ENCODE measurements at places on chromosomes 1 and 21.

DNA sequence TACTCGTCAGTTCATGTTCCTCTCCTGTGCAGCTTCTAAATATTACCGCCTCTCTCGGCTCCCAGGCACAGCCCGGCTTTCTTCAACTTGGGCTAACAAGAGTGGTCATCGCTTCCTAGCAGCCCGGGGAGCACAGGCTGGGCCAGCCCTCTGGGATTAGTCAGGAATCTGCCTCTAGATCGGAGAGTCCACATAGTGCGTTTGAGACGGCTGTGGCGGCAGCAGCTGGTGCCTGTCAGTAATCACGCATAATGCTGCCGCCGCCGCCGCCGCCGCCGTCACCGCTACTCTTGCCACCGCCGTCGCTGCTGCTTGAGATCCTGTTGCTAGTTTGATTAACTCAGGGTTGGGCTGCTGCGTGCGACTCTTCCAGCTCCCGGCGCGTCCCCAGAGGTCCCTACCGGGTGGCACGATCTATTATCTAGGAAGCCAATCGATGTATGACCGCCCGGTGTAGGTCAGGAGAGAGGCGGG is at the start of gene RXRG:
RXRG (minus strand) TSS at position 230 of the 474 bp plus-strand sequence. CDS start 233 bp downstream, outside the sequence.
- DNase-seq: peak; percentile 74

- DNase-seq: no peak
Measured at GRCh38 chr1:51515312-51515960, 3.6 kb downstream of the EPS15 start.

DNA sequence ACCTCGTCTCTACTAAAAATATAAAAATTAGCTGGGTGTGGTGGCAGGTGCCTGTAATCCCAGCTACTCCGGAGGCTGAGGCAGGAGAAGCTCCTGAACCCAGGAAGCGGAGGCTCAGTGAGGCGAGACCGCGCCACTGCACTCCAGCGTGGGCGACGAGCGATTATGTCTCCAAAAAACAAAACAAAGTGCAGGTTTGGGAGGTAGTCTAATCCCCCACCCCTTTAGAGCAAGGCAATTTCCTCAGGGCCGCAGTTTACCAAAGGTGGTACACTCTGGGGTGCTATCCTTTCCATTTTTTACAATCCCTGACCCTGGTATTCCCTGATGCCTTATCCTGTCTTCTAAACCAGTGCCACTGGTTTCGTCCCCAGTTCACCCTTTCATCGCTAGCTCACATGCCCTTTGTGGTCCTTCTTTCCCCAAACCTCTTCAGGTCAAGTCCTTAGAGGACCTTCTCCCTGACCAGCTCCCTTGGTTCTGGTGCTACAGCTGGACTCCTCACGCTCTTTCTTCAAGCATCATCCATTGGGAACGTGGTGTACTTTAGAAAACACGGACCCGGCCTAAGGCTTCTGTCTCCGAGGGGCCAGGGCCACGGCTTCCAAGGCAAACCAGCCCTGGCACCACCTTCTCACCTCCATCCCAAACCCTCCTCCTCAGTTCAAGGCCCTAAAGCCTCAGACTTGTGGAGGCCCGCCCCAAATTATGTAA is 873 bp downstream of the IFT25 start:
- no peak for DNase-seq

DNA sequence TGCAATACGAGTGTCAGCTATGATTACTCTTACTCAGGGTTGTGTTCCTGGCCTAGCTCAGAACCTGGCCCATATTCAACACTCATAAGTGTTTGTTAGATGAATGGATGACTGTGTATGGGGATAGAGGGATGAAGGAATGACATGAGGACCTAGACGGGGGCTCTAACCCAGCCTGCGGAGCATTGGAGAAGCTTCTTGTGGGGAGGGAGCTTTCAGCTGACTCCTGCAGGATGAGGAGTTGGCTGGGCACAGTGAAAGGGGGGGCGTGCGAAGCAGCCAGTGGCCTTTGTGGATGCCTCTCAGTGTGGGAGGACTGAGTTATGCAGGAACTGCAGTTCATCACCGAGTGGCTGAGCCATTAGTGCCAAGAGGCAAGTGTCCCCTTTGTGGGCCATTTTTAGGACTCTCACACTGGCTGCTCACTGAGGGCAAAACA is 1.2 kb upstream of the EXTL1 start:
- no peak for DNase-seq

DNA sequence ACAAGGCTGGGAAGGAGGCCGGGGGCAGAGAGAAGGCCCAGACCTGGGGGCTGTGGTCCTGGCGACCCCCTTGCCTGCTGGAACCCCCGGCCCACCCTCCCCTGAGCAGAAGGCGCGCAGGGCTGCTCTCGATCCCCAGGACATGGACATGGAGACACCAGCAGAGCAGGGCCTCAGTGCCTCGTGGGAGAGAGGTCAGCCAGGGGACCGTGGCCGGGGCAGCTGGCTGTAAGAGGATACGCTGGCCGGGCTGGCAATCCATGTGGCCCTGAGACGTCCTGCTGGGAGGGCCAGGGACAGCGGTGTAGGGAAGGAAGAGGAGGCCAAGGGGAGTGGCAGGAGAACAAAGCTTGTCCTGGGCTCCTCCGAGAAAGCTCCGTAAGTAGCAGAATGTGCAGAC is 132.2 kb downstream of the CASZ1 start:
- peak; percentile 77 for DNase-seq

GRCh38 chr1:196608390-196609369 is at the start of gene KCNT2:
TSS of gene KCNT2 (minus strand) at chr1:196608440. CDS start at chr1:196608309, 131 bp downstream.
- DNase-seq: peak; percentile 73

- DNase-seq: no peak
Measured at GRCh38 chr1:208059409-208060001, 148.6 kb upstream of the CD34 start.

DNA sequence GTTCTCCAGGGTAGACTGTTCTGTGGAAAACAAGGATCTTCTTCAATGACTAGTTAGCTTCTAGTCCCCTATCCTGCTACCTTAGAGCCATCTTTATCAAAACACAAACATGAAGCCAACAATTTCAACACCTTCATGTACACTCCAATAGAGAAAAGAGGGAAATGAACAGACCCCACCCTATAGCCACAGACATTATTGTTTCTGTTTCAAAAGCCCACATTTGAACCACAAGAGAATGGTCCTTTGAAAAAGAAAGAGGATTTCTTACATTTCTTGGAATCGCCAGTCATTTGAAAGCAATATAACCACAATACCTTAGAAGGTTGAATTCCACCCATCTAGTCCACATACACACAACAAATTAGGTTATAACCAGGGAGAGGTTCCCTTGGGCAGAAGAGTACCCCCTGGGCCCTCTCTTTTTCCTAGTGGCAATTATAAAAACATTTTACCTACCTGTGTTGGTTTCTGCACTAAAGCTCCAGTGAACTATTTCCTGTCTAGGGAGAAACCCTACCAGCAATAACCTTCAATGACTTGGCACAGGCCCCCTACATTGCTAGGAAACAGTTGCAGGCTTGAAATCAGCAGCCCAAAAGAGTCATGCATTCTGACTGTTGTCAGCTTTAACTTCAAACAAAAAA is 2.7 kb upstream of the LPGAT1 start:
- no peak for DNase-seq

DNA sequence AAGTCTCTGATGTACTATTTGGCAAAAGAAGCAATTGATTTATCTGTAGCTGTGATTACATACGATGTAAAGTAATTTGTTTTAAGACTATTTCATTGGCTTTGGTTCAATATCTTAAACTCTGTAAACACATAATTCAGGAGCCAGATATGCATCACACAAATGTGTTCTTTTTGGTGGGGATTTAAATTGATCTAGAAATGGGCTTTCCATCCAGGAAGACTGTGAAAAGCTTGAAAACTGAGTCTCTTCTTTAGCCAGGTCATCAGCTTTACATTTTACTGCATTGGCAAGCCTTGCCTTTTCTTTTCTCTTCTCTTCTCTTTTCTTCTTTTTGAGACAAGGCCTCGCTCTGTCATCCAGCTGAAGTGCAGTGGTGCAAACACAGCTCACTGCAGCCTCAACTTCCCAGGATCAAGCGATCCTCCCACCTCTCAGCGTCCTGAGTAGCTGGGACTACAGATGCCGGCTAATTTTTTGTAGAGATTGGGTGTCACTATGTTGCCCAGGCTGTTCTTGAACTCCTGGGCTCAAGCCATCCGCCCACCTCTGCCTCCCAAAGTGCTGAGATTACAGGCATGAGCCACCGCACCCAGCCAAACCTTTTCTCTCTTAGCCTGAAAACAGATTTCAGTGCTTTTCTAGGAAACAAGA is 1.4 kb downstream of the RCAN3 start:
- DNase-seq: no peak

- peak; percentile 73 for DNase-seq
Measured at GRCh38 chr1:27630859-27631491, 4.0 kb downstream of the FGR start.

GRCh38 chr1:78871249-78871648 is 135.3 kb downstream of the ADGRL4 start:
- DNase-seq: no peak

DNA sequence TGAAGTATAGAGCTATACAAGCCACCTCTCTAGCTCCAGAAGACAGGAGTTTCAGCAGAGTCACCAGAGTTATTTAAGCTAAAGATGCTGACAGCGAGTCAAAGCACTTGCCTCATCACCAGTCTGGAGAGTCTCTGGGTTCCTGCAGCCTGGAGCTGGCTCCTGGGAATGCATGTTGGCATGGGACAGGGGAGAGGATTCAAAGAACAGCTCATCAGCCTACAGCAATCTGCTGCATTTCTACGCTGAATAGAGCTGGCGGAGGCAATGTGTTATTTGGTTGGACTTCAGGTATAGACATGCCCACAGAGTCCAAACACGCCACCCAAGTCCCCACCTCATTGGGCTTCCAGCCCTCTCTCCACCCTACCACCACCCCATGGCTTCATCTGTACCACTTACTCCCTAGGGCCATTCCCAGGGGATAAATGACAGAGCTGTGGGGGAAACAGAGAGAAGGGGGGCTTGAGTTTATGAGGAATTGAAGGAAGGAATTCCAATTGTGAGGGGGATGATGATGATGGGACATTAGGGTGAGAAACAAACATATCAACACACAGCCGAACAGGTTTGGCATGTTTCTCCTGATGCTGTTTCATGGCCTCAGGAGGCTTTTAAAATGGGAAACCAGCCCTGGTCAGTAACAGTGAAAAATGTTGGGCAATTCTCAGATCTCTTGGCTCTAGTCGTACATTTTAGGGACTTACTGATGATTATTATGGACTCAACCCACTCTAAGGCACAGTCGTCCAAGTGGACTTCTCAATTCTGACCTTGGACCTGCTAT is 58.4 kb downstream of the PLEKHA6 start:
- no peak for DNase-seq

GRCh38 chr1:98277118-98277517 is 356.3 kb upstream of the DPYD start:
- no peak for DNase-seq

- no peak for DNase-seq
Measured at GRCh38 chr1:173099166-173099565, 48.4 kb upstream of the TNFSF18 start.

DNA sequence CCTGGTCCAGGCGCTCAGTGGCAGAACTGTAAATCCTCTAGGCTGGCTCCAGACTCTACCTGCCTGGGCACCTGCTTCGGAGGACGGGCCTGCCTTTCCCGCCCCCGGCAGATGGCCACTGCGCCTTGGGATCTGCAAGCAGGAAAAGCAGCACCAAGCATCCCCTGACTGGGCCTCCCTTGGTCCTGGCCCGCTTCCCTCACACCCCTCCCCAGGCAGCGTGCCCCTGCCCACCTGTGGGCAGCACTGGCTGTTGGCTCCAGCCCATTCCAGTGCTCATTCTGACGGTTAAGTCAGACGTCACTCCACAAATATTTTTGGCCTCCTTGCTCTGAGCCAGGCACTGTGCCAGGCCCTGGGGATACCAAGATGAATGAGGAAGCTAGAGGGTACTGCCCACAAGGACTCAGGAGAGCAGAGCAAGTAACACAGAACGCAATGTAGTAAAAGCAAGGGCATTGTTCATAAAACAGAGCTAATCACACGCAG is 22.0 kb upstream of the BLACAT1 start:
- DNase-seq: no peak

DNA sequence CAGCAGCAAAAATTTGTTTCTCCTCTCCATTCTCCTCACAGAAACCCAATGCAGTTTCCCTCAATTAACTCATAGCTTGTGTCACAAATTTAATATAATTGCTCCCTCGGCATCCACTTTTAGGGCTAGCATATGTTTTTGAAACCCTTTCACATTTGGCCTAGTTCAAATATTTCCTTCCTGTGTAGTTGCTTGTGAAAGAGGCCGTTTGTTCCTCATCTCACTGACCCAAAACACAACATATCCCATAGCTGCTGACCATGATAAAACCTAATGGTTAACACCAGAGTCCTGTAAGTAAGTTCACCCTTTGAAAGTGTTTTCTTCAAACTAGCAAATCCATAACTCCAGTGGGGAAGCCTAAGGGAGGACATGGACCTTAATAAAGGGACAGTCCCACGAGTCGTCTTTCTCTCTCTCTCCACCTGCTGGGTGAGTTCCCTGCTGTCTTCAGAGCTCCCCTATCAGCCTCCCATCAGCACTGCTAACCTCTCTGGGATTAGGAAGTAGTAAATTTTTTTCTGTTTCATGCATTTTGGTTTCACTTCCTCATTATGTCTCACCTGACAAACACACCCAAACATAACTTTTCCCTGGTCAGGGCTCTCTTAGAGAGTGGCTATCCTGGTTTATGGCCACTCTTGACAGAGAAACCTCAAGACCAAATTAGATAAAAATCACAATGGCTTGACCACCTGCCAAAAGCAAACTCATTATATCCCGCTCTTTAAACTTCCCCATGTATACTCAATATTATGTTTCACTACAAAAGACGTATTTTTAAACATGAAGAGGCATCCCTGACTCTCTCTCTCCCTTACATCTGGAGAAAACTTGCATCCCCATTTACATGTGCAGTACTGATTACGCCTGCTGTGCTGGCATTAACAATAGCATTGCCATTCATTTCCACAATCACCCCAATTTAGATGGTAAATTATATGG is 177.7 kb upstream of the HP1BP3 start:
- DNase-seq: no peak

DNA sequence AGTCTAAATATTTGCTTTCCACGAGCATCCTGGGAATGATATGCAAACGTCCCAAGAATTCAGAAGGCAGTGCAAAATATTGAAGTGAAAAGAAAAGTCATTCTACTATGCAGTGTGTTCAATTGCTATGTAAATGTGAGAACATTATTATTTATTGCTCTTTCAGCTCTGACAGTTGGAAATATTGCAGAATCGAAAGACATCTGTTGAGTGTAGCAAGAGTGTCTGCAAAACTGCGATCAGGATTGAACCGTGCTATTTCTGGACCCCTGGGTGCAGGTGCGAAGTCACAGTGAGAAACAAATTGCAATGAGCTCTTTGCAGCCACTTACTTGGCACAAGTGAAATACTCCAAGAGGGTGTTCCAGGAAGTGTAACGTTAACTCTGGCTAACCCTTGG is 566.4 kb downstream of the AJAP1 start:
- no peak for DNase-seq

DNA sequence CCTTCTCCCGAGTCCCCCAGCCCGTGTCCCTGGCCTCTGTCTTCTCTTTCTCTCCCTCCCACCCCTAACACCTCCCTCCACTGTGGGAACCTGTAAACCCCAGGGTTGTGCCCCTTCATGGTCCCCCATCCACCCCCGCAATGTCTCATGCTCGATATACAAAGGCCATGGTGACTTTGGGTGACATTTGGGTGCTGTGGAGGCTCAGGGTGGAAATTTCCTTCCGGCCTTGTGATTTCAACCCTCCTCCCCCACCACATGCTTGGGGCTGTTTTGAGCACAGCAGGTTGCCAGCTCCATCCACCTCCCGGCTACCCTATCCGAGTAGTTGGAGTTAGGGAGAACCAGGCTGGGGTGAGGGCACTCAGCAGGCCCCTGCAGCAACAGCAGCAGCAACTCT is 25.7 kb upstream of the VPS13D start:
- no peak for DNase-seq

All from Right ventricle myocardium inferior (tissue), 1 donor.